ENCODE measurements at places on chromosomes 2 and 18.

DNA sequence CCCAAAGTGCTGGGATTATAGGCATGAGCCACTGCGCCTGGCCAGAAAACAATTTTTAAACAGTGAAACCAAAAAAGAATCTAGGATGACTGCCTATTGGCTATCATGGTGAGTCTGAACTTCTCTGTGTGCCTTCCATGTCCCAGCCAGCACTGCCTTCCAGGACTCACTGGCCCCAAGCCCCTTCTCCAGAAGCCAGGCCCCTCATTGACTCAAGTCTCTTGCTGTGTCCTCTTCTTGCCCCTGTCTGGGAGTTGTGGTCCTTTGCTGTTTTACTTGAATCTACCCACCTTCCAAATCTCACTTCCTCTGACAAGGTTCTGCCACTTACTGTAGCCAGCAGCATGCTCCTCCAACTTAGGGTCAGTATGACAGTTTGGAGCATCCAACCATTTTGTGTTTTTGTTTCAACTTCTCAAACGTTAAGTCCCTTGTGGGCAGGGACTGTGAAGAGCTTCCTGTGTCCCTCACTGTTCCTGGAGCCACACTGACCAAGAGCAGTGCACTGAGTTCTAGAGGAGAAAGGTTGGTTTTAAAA is 41.7 kb downstream of the ST3GAL5 start:
- no peak for DNase-seq

GRCh38 chr2:160516547-160517365 is 23.1 kb upstream of the RBMS1 start:
- DNase-seq = no peak

DNA sequence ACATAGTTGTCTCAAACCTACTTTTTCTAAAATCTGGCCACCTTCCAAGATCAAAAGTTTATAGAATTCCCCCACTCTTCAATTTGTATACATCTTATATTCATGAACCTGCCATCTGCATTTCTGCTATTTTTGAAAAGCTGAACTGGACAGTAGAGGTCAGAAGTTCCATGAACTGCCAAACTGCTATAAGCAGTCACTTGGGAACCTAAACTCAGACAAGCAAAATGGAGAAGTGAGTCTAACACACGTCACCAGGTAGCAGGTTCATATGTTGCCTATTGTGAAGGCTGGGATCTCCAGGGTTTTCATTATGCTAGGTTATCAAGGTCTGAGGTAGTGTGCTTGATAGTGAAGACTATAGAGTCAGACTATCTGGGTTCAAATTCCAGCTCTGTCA is 2.0 kb upstream of the MYO1B start:
- no peak for DNase-seq

DNA sequence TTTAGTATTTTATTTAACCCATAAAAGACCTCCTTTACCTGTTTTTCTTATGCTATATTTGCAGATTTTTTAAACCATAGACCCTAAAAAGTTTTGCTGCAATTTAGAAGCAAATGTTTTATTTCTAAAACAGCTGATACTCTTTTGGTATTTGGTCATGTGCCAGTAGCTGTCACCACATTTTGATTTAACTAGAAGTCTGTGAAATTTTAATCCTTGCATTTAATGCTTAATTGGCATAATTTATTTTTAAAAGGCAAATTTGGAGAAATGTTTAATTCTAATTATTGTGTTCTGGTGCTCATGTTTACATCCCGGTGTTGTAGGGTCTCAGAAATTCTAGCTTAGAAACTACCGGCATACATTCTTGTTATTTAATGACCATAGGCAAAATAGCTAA is 111.8 kb downstream of the TTC27 start:
- no peak for DNase-seq

DNA sequence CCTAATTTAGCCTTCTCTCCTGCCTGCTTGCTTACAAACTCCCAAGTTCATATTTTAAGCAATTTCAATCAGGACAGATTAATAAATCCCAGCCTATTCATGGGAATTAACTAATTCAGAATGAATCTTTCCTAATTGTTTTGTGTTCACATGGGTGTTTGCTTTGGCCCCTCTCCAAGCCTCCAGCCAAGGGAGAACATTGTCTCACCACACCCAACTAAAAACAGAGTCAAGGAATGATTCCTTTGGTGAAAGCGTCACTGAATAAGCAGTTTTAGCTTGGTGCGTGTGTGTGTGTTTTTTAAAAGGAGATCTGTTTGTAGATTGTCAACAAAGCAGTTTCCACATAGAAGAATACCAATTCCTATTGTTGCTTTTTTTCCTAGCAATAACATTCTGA is 43.0 kb upstream of the DSG1 start:
- no peak for DNase-seq

DNA sequence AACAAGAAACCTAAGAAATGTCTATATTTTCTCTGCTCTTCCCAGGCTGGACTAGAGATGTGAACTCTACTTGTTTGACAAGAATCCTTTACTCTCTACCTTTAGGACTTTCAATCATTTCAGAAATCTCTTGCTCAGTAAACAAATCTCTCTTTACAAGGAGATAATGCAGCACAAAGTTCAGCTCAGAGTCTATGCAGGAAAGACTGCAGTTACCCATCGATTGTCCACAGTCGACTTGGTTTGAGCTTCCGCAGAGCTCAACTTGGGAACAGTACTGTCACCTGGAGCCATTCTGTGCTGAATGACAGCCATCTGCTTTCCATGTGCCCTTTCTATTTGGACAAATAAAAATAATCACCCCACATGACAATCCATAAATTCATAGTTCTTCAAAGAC is 259.7 kb upstream of the STON1 start:
- DNase-seq = no peak

DNA sequence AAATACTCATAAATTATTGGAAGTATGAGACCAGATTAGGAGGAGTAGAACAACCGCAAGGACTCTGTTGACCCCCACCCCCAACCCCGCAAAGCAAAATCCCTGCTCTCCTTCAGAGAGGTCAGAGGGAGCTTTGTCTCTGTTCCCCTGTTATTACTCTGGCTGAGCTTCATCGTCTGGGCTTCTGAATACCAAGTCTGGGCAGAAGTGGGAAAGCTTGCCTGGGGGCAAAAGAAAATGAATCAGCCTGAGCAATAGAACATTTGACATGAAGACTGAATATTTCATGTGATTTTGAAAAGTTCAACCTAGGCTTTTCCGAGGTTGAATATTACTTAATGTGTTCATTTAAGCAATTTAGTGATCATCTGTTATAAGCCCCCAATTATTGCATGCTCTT is 114.6 kb upstream of the ARHGAP28 start:
- no peak for DNase-seq

DNA sequence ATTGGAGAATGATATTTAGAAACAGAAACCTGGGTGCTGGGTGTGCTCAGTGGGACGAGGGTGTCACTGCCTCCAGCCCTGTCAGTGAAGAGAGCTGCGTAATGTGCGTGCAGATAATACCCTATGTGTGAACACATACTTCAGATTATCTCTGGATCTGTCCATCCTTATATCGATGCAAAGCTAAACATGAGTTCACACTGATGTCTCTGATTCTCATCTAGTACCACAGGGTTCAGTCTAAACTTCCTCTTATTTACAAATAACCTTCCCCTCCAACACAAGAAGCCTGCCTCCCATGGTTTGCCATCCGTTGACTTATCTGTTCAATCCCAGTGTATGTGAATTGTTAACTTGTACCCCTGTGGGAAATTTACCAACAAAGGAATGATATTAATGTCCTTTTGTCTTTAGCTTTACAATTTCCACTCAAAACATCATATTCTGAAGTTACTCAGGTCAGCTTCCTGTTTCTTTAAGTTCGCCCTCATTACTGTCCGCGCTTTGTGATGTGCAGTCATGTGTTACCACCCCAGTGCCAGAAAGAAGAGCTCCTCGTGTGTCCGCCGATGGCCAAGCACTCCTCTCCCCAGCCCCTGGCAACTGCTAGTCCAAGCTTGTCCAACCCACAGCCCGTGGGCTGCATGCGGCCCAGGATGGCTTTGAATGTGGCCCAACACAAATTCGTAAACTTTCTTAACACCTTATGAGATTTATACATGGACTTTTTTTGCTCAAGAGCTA is 108.2 kb downstream of the RTP5 start:
- DNase-seq = no peak

- DNase-seq = no peak
These were observed 3.0 kb downstream of the TGIF1 start for GRCh38 chr18:3452750-3453539.

GRCh38 chr2:230680463-230681170 is 32.0 kb upstream of the CAB39 start:
- no peak for DNase-seq

DNA sequence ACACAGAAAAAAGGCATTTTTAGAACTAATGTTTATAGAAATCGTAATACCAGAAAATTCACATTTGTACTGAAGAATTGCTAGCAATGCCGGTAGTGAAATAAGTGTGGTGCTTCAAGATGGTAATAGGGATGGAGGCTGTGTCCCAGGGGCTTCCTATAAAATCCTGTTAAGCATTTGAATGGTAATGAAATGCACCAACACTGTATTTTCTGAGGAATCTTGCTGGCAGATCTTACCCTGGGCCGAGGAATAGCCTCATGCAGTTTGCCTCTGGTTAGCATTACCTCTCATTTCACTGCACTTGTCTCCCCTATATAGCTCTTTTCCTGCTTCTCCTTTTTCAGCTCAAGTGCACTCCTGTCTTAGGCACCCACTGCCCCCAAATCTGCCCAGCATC is 501.6 kb upstream of the NRP2 start:
- no peak for DNase-seq

DNA sequence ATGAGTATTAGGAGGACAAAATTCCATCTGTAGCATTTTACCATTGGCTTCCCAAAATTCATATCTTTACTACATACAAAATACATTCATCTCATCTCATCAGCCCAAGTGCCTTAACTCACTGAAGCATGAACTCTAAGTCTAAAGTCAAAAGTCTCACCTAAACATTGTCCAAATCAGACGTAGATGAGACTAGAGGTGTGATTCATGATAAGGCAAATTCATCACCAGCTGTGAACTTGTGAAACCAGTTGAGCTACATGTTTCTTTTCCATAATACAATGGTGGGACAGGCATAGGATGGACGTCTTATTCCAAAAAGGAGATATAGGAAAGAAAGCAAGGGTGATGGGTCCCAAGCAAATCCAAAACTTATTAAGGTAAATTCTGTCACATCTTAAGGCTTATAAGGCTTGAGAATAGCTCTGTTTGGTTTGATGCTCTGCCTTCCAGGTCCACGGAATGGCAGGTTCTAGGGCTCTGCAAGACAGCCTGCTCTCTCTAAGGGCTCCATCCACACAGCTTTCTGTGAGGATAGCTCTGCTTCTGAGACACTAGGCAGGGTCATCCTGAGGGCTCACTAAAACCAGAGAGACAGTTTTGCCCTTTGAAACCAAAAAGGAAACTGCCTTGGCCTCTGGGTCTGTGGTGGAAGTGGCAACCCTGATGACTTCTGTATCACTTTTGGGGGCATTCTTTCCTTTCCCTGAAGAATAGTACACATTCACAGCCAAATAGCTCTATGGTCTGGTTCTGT is 9.6 kb downstream of the IFIH1 start:
- DNase-seq = no peak

GRCh38 chr2:186570604-186571003 is 19.3 kb upstream of the ITGAV start:
- no peak for DNase-seq

- DNase-seq = no peak
These were observed 79.3 kb downstream of the BIRC6 start for GRCh38 chr2:32436150-32436549.

DNA sequence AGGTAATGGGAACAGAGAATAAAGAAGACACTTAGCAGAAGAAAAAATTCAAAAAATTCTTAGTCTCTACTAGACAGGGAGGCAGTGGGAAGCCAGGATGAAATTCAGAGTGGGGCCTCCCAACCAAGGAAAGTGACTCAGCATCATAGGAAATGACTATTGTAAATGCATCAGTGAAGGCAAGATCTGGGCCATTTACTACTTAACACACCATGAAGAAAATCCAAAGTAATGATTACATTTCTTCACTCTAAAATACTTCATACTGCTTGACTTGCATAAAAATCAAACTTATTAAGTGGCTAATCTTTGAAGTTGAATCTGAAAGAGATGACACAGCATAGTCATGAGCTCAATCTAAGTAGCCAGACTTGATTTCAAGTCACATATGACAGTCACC is 405.8 kb upstream of the SLC39A10 start:
- no peak for DNase-seq

- DNase-seq = no peak
These were observed 58.6 kb downstream of the NCAPH start for GRCh38 chr2:96393989-96394761.

DNA sequence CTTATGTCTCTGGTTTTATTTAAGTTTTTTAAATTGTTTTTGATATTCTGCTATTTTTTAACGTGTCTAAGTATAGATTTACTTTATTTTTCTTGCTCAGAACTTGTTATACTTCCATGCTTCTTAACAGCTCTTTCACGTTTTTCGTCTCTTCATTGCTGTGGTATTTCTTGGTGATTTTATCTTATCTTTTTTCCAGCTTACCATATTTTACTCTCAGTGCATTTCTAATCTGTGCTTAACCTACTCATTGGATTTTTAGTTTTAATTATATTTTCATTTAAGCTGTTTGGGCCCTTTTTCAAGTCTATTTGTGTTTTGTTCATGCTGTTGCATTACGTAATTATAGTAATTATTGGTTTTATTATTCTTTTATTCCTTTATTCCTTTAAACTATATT is 11.1 kb downstream of the SLC9A2 start:
- DNase-seq = no peak

DNA sequence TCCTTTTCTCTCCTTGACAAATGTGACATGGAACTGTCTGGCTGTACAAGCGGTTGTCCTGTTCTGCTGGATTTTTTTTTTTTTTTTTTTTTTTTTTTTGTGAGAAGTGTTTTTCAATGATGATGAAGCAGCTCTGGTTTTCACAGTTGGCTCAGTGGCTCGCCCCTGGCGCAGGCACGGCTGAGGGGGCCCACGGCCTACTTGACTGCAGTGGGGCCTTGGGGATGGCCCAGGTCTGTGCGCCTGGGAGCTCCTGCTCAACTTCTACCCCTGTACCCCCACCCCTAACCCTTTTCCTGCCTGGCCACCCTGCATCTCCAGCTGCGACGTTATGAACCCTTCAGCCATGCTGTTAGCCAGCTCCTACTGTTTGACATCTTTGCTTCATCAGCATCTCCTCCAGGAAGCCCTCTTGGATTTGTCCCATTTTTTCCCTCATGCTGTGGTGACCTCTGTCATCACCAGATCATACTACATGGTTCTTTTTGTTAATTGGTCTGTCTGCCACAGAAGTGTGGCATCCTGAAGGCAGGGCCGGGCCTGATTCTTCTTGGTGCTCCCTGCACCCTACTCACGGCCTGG is 167.9 kb downstream of the INHBB start:
- DNase-seq = no peak

DNA sequence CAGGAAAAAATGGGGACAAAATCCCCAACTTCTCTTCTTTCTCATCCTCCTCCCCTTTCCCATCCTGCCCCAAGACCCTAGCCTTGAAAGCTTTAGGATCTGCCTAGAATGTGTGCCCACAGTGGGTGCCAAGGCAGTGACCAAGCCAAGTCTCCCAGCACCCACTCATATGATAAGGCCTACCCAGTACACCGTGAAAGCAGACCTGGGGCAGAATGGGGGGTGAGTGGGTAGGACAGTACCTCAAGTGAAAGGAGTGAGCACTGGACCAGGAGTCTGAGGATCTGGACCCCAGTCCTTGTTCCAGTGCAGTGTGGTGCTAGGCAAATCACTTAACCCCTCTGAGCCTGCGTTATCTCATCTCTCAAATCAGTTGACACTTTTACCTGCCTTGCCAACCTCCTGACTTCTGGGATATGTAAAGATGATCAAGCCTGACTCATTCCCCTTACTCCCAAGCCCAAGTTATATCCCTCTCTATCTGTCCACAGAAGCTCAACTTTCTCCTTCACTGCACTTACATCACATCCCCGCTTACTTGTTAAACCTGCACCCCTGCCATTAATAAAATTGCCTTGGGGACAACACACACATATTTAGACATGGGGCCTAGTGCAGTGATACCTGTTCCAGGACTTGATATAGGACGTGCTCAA is 109.7 kb downstream of the ATL2 start:
- DNase-seq = no peak

Measured in stimulated activated CD8-positive, alpha-beta memory T cell treated with anti-CD3 and anti-CD28 coated beads, Interleukin-7, amount 100 ng/mL, for 1 hour (primary cell).